Fibroblast of villous mesenchyme (primary cell): ENCODE measurements at places on chromosomes 6 and 20. TPM values are rescaled to one million over a fixed set of nuclear protein-coding genes. Genes with fewer than 3 reads are reported as not detected.

Gene TMEM151B
- under 0.01 TPM in 1 of 2 replicates, not detected in the other for total RNA-seq

Gene ZNFX1
- 39.3 and 56.6 TPM in 2 replicates for total RNA-seq

Gene ZBTB22
- total RNA-seq, result 14.8 and 16.0 TPM in 2 replicates

Gene COL9A3
- total RNA-seq, result under 0.01 and 0.43 TPM in 2 replicates

Gene CST5
- not detected in 2 replicates for total RNA-seq

Gene LST1
- total RNA-seq, result not detected in 2 replicates

Gene CTCFL
- total RNA-seq, result not detected in 2 replicates
